Psoas muscle (tissue), 8 donors: ENCODE measurements at places on chromosomes 2 and 18.

- peak; percentile 28 for DNase-seq
Measured at GRCh38 chr18:21191596-21192307, 50.3 kb upstream of the GREB1L start.

GRCh38 chr2:169711751-169712509, 17.7 kb downstream of the PHOSPHO2 start:
- no peak for DNase-seq

- no peak for DNase-seq
Measured at GRCh38 chr2:234313558-234313957, 183.3 kb downstream of the ARL4C start.

DNA sequence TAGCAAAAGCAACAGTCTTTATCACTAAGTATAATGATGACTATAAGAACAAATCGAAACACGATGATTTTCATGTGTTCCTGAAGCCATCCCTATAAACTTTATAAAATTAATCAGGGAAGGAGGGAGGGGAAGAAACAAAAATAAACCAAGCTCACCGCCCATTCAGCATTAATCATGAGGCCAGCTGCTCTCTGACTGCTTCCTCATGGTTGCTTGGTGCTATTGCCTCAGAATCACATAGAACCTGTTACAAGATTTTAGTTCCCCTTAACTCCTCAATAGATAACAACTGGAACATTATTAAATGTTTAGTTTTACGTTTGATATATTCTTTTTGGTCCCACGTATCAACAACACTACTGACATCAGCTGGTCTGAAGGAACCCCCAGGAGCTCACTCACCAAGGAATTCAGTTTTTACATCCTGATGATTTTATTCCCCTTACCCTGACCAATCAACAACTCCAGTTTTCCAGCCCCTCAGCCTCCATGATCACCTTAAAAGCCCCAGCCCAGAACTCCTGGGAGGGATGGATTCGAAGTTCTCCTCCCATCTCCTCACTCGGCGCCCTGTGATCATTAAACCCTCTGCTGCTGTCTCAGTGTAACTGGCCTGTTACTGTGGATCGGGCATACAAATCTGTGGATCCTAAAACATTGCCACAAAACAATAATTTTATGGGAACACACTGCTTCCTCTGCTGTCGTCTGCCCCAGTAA, 10.6 kb upstream of the HNRNPLL start:
- no peak for DNase-seq

GRCh38 chr18:76468345-76469304, 26.4 kb downstream of the ZNF516 start:
- no peak for DNase-seq

- peak; percentile 56 for DNase-seq
Measured at GRCh38 chr2:226798422-226799210, 1.0 kb downstream of the IRS1 start.

DNA sequence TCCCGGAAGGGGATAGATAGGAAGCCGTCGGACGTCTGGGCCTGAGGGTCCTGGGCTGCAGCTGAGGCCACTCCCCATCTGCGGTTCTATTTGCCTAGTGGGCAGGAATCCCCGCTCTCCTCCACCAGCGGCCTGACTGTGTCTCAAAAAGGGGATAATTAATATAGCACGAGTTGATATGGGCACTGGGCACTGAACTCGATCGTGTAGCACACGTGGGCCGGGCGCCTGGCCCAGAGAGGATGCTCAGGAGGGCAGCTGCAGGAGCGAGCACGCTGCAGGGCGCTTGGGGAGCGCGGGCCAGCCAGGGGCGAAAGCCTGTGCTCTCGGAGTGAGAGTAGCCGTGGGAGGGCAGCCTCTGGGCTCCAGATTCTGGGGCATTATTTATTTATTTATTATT, 8.8 kb upstream of the GBX2 start:
- no peak for DNase-seq

DNA sequence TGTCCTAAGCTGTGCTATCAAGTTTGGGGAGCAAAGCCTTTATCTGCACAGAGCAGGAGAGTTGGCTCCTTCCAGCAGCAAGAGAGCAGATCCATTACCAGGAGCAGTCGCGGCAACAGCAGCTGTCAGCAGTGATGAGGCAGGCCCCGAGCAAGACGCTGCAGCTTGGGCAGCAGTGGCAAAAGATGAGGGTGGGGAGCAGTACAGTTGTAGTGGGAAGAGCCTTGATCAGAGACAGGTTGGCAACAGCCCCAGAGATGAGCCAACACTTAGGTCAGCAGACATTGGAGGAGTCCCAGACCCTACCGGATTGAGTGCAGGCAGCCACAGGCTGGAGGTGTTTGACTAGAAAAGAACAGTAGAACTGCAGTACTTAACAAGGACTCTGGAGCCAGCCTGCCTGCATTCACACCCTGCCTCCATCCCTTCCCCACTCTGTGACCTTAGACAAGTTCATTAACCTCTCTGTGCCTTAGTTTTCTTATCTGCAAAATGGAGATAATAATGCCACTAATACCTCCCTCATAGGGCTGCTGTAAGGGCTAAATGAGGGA, 117.1 kb upstream of the SERTAD2 start:
- DNase-seq = peak; percentile 69

GRCh38 chr2:234716271-234716670, 219.4 kb upstream of the ARL4C start:
- DNase-seq = no peak

DNA sequence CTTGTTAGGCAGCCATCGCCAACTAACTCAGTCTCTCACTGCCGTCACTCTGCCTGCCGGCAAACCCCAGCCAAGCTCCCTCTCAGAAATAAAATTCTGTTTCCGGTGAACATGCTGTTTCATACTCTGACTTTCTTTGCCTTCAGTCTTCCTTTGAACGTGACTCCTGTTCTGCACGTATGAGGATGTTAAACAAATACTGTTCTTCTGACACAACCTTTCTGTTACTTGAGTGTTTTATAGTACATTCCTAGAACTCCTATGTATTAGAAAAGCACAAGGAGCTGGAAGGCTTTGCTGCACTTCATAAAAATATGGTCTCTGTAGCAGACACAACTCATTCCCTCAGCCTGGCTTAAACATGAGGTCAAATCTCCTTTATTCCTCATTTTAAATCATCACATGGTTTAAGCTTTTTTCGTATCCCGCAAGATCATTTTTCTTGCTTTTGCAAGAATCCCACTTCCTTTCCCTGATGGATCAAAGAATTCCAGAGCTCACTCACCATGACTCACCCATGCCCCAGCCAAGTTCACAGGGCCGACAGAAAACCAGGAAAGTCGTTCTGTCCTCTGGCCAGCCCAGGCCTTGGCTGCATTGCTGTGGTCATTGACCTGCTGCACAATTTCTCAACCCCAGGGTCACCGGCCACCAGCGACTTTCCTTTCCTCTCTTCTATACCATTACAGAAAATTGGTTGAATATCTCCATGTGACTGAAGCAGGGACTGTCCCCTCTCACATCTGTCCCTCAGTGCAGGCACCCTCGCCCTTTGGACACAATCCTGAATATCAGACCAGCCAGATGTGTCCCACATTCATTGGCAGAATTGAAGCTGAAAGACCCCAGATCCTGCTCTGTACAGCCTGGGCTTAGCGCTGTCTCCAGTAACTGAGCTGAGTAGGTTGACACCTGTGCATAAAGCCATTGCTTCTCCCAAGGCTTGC, 183.1 kb upstream of the ARL4C start:
- DNase-seq = peak; percentile 85

DNA sequence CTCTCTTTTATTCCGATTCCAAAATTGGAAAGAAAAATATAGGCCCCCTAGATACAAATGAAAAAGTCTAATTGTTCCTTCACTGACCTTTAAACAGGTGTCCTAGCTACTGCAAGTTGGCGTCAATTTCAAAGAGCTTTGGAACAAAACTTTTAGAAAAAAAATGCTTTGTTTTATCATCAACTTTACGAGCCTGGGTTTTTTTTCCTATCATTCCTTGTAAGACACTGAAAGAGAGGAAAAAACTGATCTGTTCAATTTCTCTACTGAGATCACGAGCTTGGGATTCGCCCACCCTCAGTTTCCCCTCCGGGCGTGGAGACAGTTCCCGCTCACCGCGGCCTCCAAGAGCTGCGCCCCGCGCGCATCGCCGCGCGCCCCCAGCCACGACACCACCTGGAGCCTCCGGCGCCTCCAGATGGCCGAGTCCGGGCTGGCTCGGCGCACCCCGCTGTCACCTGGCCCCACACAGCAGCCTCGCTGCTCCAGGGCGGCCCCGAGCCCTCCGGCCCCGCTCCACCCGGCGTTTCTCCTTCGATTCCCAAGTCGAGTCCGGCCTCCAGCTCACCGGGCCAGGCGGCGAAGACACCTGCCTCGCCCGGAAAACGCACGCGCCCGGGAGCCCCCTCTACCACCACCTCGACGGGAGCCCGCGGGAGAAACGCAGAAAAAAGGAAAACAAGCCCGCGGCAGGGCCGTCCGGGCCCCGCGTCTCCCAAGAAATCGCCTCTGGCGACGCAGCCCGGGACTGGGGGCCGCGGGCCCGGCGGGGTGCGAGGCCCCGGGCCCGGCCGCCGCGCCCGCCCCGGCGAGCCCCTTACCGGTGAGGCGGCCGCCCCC, 656 bp downstream of the TBC1D8 start:
- peak; percentile 39 for DNase-seq

- no peak for DNase-seq
Measured at GRCh38 chr2:59151805-59152204, 910.7 kb upstream of the FANCL start.

DNA sequence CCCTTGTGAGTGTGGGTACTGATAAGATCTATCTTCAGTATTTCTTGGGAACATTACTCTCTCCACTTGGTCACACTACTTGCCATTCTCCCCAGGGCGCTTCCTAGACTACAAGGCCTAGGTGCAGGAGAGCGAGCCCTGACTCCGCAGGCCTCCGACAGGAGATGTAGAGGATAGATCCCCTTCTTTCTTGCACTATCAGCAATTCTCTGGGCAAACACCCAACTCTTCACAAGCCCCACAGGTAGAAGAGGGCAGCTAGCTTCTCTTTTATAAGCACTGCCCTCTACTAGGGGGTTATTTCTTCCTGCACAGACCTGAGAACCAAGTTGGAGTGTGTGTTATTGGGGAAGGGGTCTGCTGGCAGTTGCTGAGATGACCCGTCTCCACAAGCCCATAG, 10.7 kb upstream of the RMDN2 start:
- DNase-seq = no peak

DNA sequence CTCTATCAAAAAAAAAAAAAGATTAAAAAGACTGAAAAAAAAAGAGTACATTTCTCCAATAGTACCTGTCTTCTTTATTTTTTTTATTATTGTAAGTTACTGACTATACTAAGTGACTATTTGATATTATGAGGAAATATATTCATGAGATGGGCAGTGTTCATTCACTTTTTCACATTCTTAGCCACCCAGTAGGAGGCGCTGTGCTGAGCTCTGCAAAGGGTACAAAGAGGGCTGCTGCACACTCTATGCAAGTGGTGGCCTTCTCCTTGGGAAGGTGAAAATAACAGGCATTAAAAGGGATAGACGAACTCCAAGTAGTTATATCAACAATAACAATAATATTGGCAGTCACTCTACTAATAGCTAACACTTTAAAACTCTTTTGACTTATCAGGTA, 1034.9 kb upstream of the FANCL start:
- no peak for DNase-seq

DNA sequence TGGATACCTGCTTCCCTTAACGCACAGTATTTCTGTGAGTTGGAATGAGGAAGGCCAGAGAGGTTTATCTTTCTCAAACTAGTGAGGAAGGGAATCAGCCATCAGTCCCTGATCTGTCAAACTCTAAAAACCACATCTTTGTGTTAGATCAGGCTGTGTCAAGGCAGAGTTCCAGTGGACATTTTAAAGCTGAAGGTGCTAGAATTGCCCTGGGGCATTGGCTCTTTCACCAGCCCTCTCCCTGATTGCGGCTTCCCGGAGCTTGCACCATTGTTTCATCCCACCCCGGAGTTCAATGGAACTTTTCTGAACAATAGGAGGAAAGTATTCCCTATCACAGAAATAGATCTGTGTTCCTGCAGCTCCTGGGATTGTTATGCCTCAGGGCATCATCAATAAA, 110.2 kb downstream of the RNF144A start:
- no peak for DNase-seq

GRCh38 chr2:29405266-29405665, 290.1 kb downstream of the CLIP4 start:
- DNase-seq = no peak

- DNase-seq = no peak
Measured at GRCh38 chr2:98488252-98488651, 43.6 kb downstream of the INPP4A start.

DNA sequence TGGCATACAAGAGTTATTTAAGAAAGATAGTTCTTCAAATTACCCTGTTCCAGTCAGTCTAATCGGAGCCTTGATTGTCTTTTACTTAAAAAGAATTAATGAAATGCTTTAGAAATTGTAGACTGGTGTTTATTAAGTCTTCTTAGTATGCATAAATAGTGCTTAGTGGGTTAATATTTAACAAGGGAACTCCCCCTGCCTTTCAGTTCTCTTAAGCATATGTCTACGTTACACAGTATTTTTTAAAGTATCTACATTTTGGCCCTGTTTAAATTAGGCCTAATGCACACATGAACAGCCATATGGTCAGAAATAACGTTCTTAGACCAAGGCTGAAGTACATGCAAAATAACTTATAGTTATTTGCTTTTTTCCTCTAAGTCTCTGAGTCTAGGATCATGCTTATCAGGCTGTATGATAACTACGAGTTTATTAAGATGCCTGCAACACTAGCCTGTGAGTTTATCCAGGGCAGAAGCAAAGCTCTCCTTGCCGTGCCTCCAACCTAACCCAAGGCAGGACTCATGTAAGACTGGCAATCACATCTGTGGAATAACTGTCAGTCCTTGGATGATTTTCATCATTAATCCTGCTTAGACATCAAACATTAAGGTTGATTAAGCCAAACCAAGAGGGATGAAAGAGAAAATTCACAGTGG, 6.7 kb downstream of the BCL2 start:
- no peak for DNase-seq

DNA sequence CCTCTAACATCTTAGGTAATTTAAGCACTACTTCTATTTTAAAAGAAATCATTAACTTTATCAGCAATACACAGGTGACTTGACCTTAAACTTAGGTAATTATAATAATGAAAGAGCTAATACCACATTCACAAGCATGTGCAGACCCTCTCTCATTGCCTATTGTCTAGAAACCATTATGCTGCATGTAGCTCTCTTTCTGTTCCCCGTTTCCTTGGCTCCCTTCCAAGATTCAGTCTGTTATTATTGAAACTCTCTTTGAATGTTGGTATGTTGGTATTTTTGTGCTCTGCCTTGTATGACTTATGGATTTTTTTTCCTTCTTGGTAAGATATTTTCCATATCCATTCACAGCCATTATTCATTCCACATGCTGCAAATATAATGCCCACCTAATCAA, 201.2 kb downstream of the CDCA7 start:
- no peak for DNase-seq

- DNase-seq = no peak
Measured at GRCh38 chr2:191866195-191866594, 19.3 kb upstream of the CAVIN2 start.

- peak; percentile 16 for DNase-seq
Measured at GRCh38 chr2:240557101-240557751, 562 bp downstream of the ANKMY1 start.
